ENCODE measurements at places on chromosomes 7 and 10.

DNA sequence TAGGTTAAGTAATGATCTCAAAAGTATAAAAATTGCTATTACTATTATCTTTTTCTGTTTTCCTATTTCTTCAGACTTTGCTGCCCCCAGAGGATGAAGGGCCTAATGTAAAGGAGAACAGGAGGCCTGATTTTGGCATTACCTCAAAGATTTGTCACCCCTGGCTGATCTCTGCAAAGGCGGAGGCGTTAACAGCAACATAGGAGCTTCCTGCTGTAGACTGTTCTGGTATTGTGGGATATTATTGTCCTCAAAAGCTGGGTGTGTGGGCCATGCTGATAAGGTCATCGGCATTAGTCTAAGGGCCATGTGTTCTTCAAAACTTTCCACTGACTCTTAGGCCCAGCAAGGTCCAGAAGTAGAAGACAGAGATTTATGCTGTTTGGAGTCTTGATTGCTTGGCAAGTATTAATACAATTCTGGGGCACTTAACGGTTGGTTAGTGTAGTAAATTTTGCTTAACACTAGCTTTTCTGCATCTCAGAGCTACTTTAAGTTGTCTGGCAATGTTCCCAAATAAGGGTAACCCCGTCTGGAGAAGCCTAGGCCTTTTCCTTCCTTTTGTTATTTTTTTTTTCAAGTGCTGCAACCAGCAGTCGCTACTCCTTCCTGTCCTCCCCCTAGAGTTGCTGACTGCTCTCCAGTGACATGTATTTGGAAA, 14.0 kb upstream of the ENTPD1 start:
- peak; percentile 77 for DNase-seq

DNA sequence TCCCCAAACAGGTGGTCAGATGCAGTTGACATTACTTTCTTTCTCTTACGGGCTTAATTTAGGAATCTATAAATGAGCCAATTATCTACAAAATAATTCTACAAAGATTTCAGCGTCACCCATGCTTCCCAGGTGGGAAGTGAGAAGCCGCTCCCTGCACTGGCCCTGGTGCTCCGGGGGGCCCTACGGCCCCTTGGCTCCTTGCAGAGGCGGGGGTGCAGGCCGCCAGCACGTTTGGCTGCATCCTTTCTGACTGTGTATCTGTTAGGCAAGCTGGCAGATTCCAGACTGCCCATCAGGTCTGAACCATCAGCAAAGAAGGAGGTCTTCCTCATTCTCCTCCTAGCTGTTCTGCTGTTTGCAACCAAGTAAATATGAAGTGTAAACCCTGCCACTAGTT, 16.3 kb downstream of the VWC2 start:
- DNase-seq, result no peak

DNA sequence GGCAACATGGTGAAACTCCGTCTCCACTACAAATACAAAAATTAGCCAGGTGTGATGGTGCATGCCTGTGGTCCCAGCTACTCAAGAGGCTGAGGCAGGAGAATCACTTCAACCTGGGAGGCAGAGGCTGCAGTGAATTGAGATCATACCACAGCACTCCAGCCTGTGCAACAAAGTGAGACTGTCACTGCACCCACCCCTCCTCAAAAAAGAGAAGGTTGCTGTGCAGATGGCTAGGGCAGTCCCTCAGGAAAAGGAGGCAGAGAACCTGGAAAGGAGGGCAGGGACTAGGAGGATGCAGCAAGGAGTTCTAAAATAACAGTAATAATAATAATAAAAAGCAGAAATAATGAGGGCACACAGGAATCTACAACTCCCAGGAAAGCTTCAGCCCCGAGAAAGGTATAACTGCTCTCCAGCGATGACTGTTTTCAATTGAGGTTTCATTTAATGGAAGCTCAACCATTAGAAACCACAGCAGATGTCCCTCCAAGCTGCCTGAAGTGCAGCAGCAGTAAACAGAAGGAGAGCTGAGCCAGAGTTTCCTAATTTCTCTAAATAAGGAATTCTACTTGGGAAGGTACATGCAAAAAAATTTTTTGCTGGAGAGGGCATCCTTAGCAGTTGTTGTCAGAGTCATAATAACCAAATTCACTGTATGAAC, 326.5 kb downstream of the GATA3 start:
- DNase-seq, result no peak

GRCh38 chr7:35380739-35381224, 126.9 kb upstream of the TBX20 start:
- DNase-seq, result no peak

GRCh38 chr7:36391436-36392198, 2.0 kb downstream of the ANLN start:
- no peak for DNase-seq

GRCh38 chr7:128937647-128938543, at the start of gene IRF5:
Gene IRF5 (plus strand): TSS chr7:128937927. CDS start chr7:128942082, 4,155 bp downstream.
- no peak for DNase-seq

Measured in SHP77 treated with DMSO at 0.1 percent for 48 hours (cell line).